ENCODE measurements at places on chromosomes 13 and 19.

DNA sequence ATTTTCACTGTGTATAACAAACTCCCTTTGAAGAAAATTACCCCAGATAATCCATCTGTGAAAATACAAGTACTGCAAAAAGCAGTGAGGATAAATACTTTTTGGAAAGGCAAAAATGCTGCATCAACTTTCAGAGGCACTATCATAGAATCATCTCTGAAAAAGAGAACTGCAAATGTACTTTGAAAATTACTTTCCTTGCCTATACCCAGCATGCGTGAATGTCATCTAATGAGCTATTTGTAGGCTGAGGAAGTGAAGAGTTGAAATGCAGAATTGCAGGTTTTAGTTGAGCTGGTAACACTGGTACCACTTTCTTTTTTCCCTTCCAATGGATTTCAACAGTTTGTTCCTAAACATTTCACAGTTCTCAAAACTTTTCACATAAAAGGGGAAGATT, 196.7 kb downstream of the TBC1D4 start:
- DNase-seq = no peak

GRCh38 chr19:45973553-45974338, at the start of gene NOVA2:
Gene NOVA2 (minus strand): TSS chr19:45973865. CDS start chr19:45973351, 514 bp downstream.
- DNase-seq = no peak

DNA sequence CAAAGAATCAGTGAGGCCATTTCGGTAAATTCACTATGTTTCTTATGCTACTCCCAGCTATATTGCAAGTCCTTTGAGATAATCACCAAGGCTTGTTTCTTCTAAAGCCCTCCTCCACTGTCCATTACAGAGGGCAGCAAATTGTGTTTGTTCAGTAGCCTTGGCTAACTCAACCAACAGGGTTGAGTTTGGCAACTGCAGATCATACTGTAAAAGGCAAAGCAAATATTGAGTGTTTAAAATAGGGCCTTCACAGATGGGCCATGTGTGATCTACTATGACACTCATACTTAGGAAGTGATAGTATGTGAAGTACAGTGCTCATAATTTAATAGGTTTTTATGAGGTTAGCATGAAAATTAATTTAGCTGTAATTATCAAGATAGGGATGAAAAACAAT, 171.3 kb downstream of the DACH1 start:
- no peak for DNase-seq

DNA sequence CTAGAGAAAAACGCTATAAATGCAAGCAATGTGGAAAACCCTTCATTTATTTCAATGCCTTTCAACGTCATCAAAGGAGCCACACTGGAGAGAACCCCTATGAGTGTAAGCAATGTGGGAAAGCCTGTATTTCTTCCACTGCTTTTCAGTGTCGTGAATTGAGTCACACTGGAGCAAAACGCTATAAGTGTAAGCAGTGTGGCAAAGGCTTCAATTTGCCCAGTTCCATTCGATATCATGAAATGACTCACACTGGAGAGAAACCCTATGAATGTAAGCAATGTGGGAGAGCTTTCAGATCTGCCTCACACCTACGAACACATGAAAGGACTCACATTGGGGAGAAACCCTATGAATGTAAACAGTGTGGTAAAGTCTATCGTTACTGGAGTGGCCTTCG, 27.4 kb downstream of the ZNF20 start:
- no peak for DNase-seq

DNA sequence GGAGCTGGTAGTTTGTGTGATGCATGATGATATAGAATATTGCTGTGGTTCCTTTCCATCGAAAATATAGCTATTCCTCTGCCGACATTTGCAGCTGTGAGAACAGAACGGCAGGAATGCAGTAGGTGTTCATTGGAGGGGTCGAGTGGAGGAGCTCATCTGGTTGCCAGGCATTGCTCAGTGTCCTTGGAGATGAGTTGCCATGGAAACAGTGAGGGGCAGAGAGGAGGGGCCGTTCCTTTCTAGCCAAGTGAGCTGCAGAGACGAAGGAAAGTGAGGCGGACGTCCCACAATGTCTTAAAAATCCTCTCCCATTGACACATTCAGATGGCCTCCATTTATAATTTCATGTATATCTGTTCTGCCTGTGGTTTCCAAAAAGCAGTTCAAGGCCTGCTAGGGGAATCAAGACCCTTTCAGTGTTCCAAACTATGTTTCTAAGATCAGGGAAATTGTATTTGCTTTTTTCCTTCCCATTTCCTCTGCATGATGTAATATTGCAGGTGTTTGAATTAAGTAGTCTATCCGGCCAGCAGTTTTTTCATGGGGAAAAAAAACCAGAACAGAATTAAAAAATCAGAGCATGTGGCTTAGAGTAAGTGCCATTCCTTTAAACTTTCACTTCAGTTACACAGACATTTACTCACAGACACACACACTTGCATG, 41.2 kb upstream of the ZNF835 start:
- no peak for DNase-seq

DNA sequence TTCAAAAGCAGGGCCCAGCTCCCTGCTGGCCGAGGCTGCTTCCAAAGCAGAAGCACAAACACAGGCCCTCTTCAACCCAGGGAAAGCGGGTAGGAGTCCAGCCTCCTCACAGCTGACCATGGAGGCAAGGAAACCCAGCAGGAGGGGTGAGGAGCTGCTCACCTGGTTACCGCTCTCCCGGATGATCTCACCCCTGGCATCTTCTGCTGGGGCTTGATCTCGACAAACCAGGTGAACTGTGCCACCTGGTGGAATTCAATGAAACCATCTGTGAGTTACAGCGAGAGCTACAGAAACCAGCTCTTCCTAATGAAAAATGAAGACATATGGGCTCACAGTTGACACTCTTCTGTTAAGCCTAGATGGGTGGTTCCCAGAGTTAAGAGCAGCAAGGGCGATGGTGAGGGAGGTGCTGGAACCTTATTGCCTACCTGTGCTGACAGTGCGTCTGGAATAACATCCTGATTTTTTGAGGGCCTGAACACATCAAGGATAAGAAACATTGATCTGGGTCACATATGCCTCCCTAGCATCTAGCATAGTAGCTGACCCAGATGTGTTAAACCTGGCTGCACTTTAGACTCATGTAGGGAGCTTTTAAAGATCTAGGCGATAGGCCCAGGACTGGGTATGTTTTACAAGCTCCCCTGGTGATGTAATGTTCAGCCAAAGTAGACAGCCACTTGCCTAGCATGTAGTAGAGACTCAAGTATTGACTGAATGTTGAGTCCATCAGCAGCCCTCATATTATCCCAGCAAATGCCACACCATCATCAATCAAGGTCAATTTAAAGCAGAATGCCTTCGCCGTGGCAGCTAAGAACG, 6.1 kb downstream of the DHRS12 start:
- no peak for DNase-seq

GRCh38 chr13:40116008-40116407, 460.5 kb downstream of the COG6 start:
- DNase-seq = no peak

- no peak for DNase-seq
These were observed 56.6 kb upstream of the USE1 start for GRCh38 chr19:17158584-17158983.

DNA sequence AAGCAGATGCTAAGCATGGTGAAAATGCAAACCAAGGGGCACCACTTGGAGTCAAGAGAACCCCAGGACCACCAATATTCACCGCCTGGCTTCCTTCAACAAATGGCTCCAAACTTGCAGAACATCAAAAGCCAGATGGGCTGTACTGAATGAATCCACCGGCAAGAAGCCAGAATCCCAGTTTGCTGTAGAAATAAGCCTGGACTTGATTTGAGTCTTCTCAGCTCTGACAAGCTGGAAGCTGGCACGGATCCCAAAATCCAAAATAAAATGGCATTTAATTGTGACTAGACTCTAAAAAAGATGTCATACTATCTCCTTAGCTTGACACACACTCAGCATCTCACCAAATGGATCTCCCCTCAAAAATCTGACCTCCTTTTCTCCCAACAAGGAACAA, 11.9 kb downstream of the EFNB2 start:
- DNase-seq = no peak

DNA sequence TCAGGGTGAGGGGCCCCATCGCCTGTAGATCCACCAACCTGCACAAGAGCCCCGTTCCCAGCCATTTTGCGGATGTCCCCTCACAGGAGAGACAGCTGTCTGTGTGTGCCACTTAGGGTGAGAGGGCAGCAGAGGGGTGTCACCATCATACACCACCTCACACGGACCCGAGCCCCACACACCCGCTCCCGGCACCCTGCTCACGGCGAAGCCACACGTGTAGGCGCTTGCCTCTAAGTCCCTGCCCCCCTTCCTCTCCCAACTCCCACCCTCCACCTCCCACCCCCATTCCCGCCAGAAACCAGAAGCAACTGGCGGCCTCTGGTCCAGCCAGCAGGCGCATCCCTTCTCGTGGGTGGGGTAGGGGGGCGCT, 4.0 kb upstream of the DPF1 start:
- no peak for DNase-seq

DNA sequence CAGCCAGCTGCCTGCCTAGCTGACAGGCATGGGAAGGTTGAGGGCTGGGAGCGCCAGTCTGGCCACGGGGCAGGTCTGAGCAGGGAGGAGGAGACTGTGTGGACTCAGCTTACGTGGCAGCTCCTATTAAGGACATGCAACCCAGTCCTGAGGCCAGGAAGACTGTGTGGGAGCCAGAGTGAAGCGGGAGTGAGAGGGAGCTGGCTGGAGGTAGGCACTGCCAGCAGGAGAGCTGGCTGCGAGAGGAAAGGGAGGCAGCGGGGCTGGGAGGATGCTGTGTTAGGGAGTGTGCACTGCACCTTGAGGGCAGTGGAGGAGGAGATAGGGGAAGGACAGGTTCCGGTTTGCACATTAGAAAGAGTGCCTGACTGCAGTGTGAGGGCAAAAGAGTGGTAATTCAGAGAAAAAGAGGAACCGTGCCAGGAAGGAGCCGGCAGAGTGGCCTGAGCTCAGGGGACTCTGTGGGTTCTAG, 99.2 kb downstream of the SLC7A1 start:
- no peak for DNase-seq

- no peak for DNase-seq
These were observed 43.3 kb upstream of the GPC6 start for GRCh38 chr13:93183302-93183701.

Measured in stimulated activated CD8-positive, alpha-beta memory T cell treated with anti-CD3 and anti-CD28 coated beads, Interleukin-7, amount 100 ng/mL, for 1 hour (primary cell).